Psoas muscle (tissue), 8 donors: ENCODE measurements at places on chromosomes 2 and 18. TPM values are rescaled to one million over a fixed set of nuclear protein-coding genes. Genes with fewer than 3 reads are reported as not detected.

DNA sequence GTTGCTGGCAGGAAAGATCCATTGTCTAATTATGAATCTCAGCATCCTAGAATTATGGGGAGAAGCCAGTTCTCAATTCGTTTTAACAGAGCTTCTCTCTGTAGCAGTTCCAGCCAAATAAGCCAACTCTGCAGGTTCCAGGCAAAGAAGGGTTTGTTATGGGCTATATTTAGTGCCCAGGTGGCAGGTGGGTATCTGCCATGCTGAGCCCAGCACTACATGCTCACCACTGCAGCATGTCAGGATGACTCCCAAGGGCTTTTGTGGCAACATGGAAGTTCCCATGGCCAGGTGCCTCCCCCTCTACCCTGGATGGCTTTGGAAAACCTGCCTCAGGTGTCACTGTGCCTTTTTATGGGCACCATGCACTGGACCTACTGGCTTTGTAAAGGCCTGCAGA lies 137.7 kb upstream of the MSH6 start:
- DNase-seq = no peak

- peak; percentile 72 for DNase-seq
These were observed 13.9 kb upstream of the SLC1A4 start for GRCh38 chr2:64975232-64975821.

- peak; percentile 59 for DNase-seq
These were observed 33.6 kb upstream of the SERPINE2 start for GRCh38 chr2:224072541-224073188.

GRCh38 chr18:13496691-13497281 lies 229.6 kb downstream of the FAM210A start:
- no peak for DNase-seq

DNA sequence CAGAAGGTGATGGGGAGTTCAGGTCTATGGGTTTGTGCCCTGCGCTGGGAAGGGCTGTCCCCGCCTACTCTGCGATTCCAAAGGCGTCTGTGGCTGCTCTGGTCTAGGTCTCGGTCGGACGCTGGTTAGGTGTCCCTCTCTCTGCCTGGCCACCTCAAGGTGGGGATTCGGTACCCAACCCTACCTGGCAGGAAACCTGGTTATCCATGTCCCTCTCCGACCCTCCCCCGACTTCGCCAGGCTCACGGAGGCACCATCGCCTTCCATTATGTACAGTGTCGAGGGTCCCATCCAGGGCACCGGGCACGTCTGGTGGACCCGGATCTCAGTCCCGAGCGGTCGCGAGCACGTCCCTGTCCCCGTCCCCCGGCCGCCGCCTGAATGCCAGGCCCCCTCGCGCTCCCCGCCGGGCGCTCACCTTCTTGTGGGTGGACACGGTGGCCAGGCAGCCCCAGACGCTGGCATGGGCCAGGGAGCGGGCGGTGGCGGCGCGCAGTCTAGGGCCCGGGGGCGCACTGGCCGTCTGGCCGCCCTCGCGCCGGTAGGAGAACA lies 628 bp downstream of the CREG2 start:
- no peak for DNase-seq

DNA sequence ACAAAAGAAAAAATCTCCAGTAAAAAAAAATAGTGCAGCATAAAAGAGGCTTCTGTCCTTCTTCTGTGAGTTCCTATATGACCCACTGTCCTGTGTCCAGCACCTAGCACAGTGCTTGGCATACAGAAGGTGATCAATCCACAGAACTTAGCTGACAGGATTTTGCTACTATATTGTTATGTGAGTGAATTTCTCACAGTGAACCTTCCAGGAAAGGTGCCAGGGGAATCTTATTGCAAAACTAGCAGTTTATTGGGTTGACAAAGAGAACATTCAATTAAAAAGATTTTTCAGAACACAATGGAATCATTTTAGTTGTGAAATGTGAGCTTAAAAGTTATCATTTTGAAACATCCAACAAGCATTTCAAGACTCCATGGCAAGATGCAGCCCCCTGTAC lies 12.4 kb upstream of the TRIB2 start:
- no peak for DNase-seq

DNA sequence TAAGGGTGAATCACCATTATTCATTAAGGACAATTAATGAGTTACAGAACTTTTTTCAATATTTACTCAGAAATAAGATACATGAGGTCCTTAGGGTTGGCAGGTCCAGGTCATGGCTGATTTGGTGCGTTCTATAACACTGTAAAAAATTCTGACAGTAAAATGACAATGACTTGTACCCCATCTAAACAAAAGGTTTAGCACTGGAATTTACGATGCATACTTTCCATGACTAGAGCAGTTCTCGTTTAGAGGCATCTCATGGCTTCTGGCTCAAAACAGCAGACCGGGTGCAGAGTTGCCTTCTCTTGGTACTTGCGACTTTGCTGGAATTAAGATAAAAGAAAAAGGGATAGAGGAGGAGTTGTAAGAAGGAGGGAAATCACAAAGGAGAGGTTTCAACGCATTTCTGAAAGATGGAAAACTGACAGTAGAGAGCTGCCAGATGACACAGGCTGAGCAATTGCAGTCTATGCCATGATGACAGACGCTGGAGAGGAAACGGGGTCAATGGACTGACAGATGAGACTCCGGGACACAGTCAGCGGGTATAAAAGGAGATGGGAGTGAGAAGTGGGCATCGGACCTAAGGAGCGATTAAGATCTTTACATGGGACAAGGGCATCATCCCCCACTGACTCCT lies 4.1 kb upstream of the CYS1 start:
- DNase-seq = no peak

GRCh38 chr2:241066171-241066892 lies 35.8 kb downstream of the MTERF4 start:
- no peak for DNase-seq

DNA sequence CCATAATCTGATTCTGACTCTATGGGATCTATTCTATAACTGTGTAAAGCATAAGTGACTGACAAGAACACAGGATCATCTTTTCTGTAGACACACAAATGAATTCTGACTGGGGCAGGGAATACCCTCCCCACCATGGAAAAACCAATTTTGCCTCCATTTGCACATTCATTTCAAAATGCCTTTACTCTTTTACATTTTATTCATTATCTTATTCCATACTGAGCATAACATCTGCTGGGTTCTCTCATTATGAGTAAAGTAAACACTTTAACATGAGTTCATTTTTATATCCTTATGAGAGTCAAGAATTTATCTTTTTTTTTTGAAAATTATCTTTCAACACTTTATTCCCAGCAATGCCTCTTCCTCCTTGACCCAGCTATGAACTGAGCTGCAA lies 163.5 kb downstream of the RNF152 start:
- no peak for DNase-seq

- DNase-seq = no peak
These were observed 153.5 kb upstream of the PGAP1 start for GRCh38 chr2:197079832-197080555.

- no peak for DNase-seq
These were observed 105.6 kb downstream of the MYO1B start for GRCh38 chr2:191350826-191351225.

GRCh38 chr2:134379722-134380121 lies 125.8 kb downstream of the MGAT5 start:
- no peak for DNase-seq

DNA sequence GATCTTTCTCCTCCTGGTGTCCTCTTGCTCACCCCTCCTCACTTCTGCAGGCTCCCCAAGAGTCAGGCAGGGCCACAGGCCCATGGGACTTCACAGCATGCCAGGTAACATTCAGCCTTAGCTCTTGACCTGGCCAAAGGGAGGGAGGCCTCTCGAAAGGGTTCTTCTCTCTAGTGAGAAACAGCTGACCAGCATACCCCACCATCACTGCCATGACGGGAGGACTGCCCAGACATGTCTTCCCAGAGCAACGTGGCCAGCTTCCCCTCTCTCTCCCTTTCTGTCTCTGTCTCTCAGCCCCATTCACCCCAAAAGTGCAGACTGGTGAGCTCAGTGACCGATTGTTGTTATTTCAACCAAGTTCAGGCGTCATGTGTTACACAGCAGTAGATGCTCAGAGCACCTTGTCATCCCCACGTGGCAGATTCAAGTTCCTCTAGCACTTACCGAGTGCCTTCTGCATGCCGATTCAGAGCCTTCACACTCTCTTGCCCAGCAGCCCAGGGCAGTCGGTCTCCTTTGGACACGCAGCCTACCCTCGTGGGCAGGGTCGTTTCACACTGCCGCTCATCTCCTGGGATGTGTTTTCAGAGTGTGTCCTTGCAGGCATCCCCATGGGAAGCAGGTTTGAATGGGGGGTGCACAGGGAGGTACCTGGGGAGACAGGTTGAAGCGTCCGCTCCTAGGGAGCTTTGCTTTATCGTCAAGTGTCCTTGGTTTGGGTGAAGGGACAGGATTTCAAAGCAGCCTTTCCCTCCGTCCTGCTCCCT lies 259.9 kb downstream of the NDUFA10 start:
- peak; percentile 27 for DNase-seq

- no peak for DNase-seq
These were observed 170.1 kb downstream of the INHBB start for GRCh38 chr2:120515759-120516678.

DNA sequence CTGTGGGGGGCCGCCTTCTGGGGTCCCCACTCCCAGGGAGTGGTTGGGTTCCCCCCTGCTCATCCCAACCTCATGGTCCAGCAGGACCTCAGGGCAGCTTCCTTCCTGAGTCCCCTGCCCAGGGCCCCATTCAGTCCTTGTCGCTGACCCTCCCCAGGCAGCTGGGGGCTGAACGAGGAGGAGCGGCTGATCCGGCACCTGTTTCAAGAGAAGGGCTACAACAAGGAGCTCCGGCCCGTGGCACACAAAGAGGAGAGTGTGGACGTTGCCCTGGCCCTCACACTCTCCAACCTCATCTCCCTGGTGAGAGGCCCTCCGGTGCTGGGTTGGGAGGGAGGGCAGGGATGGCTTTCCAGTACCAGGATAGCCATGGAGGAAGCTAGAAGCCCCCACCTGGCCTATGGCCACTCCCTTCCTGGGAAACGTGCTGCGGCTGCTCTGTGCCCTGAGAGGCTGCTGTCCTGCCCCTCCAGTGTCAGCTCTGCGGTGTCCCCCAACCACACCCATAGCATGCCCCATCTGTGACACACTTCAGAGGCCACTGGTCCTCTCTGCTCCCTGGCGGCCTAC lies 497 bp downstream of the CHRND start:
- DNase-seq = peak; percentile 56

- no peak for DNase-seq
These were observed 12.6 kb downstream of the MC5R start for GRCh38 chr18:13836559-13836958.

GRCh38 chr2:5230855-5231254 lies 461.3 kb upstream of the SOX11 start:
- DNase-seq = no peak

DNA sequence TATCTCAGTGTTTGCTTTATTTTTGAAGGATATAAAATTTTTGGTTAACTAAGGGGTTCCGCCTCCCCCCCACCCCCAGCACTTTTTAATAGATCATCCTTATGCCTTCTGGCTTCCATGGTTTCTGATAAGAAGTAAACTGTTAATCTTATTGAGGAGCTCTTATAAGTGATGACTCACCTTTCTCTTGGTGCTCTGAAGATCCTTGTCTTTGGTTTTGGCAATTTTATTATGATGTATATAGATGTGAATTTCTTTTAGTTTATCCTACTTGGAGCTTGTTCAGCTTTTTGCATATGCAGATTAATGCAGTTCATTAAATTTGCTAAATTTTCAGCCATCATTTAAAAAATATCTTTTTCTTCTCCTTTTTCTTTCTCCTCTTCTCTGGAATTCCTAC lies 91.7 kb upstream of the CTAGE1 start:
- DNase-seq = no peak

DNA sequence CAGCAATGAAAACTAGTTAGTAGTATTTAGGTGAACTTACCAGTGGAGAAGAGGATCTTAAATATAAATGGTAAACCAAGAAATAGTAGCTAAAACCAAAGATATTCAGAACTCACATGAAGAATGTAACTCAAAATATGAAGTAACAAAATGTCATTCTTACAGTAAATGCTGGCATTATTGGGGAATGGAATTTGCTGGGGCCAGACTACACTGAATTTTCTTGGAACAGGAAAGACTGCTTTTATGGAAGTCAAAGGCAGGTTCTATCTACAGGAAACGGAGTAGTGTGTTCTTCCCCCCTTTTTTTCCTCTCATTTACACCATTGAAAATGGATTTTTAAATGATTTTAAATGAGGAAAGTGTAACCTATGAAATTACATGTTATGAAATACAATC lies 188.7 kb downstream of the IKZF2 start:
- no peak for DNase-seq

DNA sequence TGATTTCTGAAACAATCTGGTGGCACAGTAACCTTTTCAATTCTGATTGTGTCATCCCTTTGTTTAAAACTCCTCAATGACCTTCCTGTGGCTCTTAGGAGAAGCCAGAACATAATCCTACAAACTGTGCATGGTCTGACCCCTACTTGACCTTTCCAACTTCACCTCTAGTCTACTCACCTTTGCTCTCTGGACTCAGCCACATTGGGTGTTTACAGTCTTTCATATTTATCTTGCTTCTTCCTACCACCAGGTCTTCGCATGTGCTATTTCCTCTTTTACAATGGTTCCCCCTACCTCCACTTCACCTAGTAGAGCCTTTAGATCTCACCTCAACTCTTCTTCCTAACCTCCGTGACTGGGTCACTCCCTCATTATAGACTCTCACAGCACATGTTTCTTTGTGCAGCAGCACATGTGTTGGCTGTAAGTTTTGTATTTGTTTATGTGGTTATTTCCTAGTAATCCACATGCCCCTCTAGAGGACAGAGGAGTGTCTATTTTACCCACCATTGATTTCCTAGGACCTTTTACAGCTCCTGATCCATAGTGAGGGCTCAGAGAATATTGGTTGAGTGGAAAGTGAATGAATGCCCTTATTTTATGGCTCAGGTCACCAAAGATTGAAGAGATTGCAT lies 320.8 kb upstream of the MEIS1 start:
- no peak for DNase-seq

DNA sequence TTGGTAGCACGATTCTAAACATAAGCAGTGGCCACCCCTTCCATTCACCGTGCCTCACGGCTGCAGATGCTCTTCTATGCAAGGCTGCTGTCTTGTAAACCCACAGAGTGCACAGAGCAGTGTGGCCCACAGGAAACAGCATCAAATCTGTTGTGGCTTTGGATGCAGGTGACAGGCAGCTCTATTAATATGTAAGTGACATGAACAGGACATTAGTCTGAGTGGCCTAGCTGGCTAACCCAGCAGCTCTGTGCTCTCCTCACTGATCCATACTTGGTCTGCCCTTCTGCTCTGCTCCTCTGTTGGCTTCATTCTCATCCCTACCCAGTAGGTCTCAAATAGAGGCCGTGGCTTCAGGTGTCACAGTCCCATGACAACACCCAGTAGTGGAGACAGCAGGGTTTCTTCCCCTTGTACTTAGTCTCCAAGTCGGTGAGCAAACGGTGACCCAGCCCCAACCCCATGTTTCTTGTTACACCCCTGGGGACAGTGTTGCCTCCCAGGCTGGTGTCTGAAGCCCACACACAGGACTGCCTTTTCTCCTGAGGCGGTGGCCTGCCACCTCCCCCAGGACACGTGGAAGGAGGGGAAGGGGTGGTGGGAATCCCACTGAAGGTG lies 5.8 kb downstream of the SH3RF3 start:
- DNase-seq = no peak

GRCh38 chr2:201270293-201271001 lies 10.1 kb downstream of the CASP8 start:
- DNase-seq = no peak

The EVX2 gene
- polyA plus RNA-seq = not detected

The NCKAP5 gene
- polyA plus RNA-seq = 0.22 TPM

The TLX2 gene
- not detected for polyA plus RNA-seq

The CAPN14 gene
- 0.03 TPM for polyA plus RNA-seq

The CACNB4 gene
- polyA plus RNA-seq = 0.17 TPM

The VWA3B gene
- not detected for polyA plus RNA-seq

The BARD1 gene
- 2.3 TPM for polyA plus RNA-seq

The SCN1A gene
- polyA plus RNA-seq = not detected

The IL36G gene
- not detected for polyA plus RNA-seq

The C2orf15 gene
- polyA plus RNA-seq = not detected

The CYS1 gene
- 0.07 TPM for polyA plus RNA-seq
